ENCODE measurements at places on chromosomes 1 and 21.
A peak's percentile ranks its signal among the peaks of the same experiment; 100 is the strongest.

DNA sequence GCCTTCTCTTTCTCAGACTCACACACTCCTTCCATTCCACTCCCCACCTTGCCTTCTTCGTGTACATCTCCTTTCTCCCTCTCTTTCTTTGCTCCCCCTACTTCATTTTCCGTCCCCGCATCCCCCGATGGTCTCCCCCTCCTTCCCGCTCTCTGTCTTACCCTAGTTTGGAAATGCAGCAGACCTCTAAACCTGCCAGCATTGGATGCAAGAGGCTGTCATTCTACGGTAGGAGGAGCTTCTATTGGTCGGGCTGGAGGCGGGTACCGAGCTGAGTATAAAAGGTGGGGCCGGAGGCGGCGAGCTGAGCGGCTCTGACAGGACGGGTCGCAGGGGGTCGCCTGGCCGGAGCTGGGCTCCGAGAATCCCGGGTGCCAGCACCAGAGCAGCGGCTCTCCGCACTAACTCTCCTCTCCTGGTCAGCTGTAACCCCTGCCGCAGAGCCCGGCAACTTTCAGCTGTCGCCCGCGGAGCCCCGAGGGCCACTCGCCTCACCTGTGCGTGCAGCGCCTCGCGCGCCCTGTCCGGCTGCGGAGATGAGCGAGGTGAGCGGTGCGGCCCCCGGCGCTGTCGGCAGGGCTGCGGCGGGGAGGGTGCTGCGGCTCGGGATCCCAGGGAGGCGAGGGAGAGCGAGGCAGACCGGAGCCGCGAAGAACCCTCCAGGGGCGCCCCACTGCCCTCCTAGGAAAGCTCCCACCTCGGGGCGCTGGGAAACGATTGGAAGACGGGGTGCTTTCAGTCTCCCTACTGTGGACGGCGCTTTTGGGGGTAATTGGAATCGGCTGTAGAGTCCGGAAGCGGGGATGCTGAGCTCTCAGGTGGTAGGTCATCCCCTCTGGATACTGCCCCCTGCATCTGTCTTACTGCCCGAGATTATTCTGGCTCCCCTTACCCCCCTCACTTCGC is at the start of gene PCP4L1:
Gene PCP4L1 (plus strand): TSS at position 307 of the 906 bp plus-strand sequence. CDS start 230 bp downstream, at position 537.
- no peak for DNase-seq

DNA sequence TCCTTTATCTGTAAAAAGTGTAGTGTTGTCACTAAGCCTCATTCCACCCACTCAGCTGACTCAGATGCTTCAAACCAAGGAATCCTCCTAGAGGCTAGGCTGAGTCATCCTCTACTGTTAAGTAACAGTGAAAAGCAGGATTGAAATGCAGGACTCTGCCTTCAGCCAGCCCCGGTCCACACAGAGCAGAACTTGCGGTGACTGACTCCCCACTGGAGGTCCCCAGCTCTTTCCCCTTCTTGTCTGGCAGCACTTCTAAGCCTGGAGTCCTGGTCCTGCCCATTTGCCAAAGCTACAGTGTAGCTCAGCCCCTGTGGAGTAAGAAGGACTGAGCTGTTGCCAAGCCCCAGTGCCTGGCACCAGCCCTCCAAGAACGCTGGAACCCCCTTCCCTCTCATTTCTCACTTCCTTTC is 1.7 kb downstream of the RAB7B start:
- peak; percentile 92 for DNase-seq

GRCh38 chr1:50097791-50098190 is 10.9 kb upstream of the ELAVL4 start:
- DNase-seq = no peak

DNA sequence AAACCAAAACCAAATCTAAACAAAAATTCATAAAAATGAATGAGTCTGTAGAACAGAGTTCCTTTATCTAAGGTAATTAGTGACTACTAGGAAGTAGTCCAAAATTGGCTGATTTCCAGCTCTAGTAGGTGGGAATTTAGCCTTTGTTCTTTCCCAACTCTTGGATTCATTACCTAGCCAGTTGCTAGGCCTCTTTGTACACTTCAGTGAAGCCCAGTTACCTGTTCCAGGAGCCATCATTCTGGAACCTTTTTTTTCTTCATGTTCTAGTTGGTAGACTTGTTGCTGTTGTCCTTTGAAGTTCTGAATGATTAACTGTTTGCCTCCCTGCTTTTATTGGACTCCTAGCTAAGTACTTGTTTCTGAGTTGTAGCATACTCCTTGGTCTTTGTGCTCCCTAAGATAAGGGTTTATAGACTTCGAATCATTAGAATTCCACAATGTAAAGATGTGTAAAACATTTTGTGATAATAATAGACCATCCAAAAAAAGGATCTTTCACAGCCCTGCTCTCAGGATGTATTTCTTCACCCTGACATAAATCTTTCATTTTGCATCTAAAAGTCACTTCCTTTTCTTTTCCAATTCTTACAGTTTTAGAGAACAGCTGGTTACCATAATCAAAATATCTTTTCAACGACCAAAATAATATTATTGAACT is 9.8 kb downstream of the PLA2G4A start:
- DNase-seq = peak; percentile 83

- DNase-seq = peak; percentile 43
Measured at GRCh38 chr1:24362982-24363614, 43.9 kb downstream of the GRHL3 start.

DNA sequence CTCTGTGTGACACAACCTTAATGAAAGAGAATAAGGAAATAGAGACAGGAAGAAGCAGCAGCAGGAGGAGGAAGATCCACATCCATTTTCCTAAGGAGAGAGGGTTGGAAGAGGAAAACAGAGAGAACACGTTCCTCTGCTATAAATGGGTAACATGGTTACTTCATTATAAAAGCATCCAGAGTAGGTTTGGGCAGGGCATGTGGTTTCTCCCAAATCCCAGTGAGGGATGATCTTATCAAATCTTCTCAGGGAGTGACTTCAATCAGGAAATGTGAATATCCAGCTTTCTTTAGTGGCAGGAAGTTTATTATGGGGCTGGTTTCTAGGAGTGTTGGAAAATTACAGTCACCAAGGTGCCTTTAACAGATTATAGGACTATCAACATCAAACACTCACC is 11.1 kb downstream of the CYP2J2 start:
- DNase-seq = no peak

DNA sequence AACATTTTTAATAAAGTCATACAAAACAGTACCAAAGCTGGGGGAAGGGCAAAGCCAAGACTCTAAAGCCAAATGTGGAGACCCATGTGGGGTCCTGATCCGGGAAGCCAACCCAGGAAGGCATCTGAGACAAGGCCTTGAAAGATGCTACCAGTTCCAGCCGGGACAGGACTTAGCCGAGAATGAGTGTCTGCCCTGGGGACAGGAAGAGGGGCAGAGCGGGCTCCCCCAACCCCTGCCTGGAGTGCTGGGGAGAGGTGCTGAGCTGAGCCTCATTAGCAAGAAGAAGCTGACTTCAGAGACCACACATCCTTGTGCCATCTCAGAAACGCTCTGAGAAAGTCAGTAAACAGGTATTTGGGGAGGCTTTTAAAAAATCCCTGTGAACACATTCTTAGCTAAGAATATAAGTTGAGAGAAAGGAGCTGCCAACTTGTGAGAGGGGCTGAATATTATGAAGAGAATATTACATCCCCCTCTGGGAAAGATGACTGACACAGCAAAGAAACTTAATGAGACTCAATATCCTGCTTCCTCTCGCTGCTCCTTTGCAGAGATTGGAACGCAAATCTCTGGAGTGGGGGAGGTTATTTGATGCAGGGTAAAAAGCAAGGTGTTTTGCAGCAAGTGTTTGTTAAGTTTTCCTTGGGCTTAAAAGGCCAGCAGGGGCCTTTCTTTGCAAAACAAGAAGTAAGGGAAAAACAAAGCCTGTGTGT is 103.3 kb upstream of the KCND3 start:
- no peak for DNase-seq

DNA sequence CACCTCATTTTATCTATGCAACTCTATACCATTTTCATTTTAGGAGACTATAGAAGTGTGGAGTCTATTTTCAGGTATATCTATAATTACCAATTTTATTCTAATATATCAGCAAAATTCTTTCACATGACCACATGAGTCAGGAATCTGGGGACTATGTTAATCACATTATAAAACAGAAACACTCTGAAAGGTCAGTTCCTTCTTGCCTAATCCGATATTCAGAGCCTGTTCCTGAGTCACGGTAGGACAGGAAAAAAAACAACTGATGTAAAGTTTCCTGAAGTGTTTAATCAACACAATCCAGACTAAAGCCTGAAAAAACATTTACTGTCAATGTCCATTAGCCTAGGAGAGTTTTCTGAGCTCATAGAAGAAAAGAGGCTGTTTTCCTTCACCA is 1902.3 kb downstream of the NCAM2 start:
- no peak for DNase-seq

GRCh38 chr21:31558189-31558961 is 101.1 kb upstream of the SOD1 start:
- DNase-seq = no peak

- no peak for DNase-seq
Measured at GRCh38 chr1:76293831-76294230, 219.3 kb downstream of the ST6GALNAC3 start.

DNA sequence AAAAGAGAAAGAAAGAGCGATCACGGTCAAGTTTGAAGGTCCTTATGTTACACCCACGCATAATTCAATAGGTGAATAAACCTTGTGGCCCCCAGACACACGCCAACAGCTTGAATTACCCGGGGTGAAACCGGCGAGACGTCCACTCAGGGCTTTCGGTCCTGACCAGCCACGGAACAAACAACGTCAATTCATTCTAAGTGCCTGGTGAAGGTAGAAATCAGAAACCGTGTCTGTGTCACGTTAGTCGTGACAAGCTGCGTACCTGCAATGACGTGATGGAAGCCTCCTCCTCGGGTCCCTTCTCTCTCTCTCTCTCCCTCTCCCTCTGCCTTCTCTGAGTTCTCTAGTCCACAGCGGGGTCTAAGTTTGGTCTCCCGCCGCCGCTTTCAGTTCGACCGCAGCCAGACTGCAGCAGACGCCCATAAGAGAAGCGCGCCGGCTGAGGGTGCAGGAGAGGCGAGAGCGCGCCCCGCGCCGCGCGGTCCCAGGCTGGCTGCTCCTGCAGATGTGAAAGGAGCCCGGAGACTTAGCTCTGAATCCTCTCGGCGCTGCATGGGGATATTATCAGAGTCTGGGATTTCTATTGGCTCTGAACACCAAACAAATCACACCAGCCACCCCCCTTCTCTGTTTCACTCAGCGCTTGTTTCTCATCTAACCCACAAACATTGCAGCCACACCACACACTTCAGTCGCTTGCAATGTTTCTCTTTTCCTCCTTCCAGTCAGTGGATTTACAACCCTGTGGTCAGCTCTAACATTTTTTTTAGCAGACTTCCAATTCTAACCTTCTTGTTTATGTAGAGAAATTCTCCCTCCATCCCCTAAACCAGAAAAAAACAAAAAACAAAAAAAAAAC is at the start of gene GREM2:
Gene GREM2 (minus strand): TSS at position 537 of the 862 bp plus-strand sequence. CDS start 118,680 bp downstream, outside the sequence.
- peak; percentile 70 for DNase-seq

DNA sequence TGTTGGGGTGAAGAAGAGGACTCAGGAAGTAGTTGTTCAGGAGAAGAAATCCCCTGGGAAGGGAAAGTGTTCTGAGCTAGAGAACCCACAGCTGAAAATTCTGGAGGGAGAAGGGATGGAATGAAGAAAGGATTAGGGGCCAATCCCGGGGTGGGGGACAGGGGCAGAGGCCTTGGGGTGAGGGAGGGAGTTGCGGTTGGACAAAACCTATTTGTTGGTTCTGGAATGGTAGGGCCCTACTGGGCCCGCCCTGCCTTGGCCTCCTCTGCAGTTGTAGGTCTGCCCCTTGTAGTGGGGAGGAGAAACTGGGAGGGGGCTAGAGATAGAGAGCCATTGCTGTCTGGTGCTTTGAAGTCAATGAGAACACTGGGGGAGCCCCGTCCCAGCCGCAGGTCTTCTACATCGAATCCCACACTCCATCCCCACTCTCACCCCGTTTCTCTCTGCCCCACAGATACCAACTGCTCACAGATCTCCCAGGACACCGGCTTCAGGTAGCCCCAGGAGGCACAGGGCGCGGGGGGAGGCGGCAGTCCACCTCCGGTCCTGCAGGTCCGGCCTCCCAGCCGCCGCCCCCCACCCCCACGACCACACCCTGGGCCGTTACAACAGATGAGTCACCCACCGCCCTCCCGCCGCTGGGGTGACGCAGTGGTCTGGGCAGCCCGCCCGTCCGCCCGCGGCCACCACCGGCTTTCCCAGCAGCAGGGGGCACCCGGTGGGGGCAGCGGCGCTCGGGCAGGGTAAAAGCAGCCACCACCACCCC is 1.1 kb downstream of the TAGLN2 start:
- peak; percentile 58 for DNase-seq

- no peak for DNase-seq
Measured at GRCh38 chr1:200894712-200895442, at the start of gene INAVA. INAVA (plus strand) TSS chr1:200894900; CDS start chr1:200898401, 3,501 bp downstream.

DNA sequence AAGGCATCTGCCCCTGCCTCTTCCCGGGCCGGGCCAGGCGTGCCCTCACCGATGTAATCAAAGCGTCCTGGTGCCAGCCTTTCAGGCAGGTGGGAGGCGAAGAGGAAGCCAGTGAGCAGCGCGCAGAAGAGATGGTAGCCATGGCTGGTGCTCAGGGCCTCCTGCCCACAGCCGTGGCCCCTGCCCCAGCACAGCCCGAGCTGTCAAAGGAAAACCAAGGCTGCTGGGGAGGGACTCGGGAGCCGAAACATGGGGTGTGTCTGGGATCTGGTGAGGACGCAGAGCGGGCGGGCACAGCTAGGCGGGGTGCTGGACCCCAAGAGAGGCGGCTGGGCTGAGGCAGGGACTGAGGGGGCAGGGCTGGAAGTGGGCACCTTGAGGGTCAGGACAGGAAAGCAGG is 2.7 kb downstream of the BGLAP start:
- DNase-seq = no peak

Data from MV-4-11 (cell line).